ENCODE measurements at places on chromosomes 7 and 10.

GRCh38 chr7:39272111-39272510 lies 294.1 kb upstream of the YAE1 start:
- no peak for DNase-seq

DNA sequence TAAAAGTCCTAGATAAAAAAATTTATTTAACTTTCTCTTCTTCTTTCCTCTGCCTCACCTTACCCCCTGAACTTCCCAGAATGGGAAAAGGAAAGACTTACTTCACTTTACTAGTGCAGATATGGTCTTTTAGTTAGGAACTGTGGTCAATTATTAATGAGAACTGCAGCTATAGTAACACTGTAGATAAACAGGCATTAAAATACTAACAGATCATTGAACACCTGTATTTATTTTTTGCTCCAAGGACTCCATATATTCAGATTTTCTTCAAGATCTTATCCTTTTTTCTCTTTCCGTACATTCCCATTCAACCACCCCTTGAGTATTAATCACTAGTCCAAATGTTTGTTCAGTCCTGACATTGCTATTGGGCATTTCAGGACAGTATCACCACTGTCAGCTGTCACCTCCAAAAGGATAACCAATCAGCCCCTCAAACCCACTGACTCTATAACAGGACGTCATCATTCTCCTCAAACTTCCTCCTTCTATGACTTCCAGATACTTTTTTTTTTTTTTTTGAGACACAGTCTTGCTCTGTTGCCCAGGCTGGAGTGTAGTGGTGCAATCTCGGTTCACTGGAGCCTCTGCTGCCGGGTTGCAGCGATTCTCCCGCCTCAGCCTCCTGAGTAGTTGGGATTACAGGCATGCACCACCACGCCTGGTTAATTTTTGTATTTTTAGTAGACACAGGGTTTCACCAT lies 4.2 kb downstream of the CPVL start:
- no peak for DNase-seq

DNA sequence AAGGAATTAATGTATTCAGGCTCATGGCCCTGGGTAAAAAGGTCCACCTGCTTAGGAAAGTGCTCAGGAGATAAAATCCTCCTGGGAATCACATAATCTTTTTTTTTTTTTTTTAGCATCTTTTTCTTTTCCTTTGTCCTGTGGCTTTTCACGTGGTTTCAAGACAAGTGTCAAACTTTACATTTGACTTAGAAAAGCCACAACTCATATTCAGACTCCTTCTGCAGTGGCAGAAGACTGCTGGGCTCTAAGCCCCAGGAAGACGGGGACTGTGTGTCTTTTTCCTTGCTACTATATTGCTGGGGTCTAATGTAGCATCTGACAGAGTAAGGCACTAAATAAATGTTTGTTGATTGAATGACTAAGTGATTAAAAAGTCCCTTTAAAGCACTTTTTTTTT lies 127.5 kb upstream of the ANKRD1 start:
- peak; percentile 14 for DNase-seq

DNA sequence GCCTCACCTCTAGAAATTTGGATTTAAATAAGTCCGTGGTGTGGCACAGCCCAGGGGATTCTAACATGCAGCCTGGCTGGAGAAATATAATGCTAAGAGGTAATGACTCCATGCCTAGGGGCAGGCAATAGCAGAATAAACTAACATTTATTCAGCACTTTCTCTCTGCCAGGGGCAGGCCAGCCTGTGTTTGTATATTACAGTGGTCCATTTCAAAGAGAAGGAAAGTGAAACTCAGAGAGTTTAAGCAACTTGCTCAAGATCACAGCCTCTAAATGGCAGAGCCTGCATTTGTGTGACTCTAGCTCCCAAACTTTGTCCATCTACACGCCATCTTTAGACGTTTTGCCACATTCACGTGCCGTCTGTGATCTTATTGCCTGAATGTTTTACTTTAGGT lies 6.7 kb upstream of the LRRC18 start:
- DNase-seq = no peak

All from activated CD4-positive, alpha-beta T cell treated with anti-CD3 and anti-CD28 coated beads, Interleukin-10, Interleukin-2, amounts not matched to agents 100 ng/mL and 50 ng/mL, durations not matched to agents 16 hours and 8 hours (primary cell).